Activated B cell treated with CpG ODN at 0.5 μM for 24 hours (primary cell): ENCODE measurements at places on chromosomes 4 and X. TPM values are rescaled to one million over a fixed set of nuclear protein-coding genes. Genes with fewer than 3 reads are reported as not detected.

- H3K27me3 ChIP-seq, result no peaks in the 10 kb centered on the region
Measured at GRCh38 chr4:137638934-137639333, 106.6 kb upstream of the PCDH18 start.

Gene NPNT
- total RNA-seq, result not detected in 2 replicates

DNA sequence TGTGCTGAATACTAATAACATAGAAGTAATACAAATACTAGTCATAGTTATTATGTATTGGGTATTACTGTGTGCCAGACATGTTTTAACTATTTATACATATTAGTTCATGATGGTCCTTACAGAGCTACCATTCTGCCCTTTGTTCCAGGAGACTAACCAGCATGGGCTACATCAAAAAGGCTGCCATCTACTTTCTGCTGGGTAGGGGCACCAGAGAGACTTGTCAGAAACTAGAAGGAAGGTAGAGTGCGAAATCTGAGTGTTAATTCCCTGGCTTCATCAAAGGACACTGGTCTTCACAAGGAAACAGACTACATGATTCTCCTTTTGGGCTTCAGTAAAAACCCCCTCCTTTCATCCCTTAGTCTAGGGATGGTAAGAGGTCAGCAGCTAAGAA lies 347.8 kb downstream of the GBA3 start:
- no peaks in the 10 kb centered on the region for H3K4me1 ChIP-seq
- H3K27ac ChIP-seq, result no peak overlapping the region
- no peaks in the 10 kb centered on the region for H3K27me3 ChIP-seq

- no peaks in the 10 kb centered on the region for H3K4me1 ChIP-seq
- DNase-seq, result no peak
- peaks cover 10% of the 10 kb centered on the region for H3K36me3 ChIP-seq
Measured at GRCh38 chrX:100979881-100980607, 10.5 kb downstream of the ARL13A start.

Gene FAM47A
- not detected in 2 replicates for total RNA-seq

Gene LRP2BP
- 0.54 and 0.75 TPM in 2 replicates for total RNA-seq

DNA sequence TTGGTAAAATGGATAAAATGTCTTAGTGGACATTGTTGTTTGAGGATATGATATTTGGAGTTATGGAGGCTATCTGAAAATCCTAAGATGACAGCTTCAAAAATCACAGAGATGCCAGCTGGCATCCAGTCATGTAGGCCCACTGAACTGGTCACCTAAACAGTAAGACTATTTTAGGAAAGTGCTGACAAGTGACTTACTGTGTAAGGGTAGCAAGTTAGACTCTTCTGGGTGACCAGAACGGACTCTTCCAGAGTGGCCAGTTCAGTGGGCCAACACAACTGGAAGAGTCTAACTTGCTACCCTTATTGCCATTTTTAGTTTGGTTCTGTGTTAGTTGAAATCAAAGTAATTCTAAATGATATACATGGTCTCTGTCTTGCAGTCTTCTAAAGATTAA lies 61.4 kb upstream of the ATP8A1 start:
- H3K4me1 ChIP-seq, result no peaks in the 10 kb centered on the region
- no peak for DNase-seq
- H3K4me3 ChIP-seq, result no peak overlapping the region
- H3K36me3 ChIP-seq, result no peaks in the 10 kb centered on the region
- H3K27me3 ChIP-seq, result no peaks in the 10 kb centered on the region

DNA sequence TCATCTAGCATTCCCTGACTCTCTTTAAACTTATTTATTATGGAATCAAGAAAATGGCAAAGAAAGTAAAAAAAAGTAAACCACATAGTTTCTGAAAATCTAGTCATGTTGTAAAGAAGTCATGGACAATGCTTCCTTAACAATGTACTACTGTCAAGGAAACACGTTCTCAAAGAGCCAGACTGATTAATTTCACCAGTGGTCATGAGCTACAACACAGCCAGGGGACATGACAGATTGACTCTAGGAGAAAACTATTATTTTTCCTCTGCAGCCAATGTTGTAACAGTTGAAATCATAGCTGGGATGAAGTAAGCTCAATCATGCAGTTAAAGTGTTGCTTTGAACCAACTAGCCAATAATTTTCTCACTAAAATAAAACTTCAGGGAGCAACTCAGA lies 109.2 kb downstream of the MAPK10 start:
- no peak overlapping the region for H3K27ac ChIP-seq
- no peaks in the 10 kb centered on the region for H3K36me3 ChIP-seq
- no peaks in the 10 kb centered on the region for H3K4me1 ChIP-seq

GRCh38 chrX:134717698-134718097 lies 59.4 kb upstream of the PLAC1 start:
- peaks cover 3% of the 10 kb centered on the region for H3K4me1 ChIP-seq
- no peaks in the 10 kb centered on the region for H3K27me3 ChIP-seq
- H3K4me3 ChIP-seq, result no peak overlapping the region
- H3K27ac ChIP-seq, result no peak overlapping the region
- no peaks in the 10 kb centered on the region for H3K36me3 ChIP-seq

- H3K36me3 ChIP-seq, result no peaks in the 10 kb centered on the region
- no peak overlapping the region for H3K27ac ChIP-seq
- no peaks in the 10 kb centered on the region for H3K27me3 ChIP-seq
- peaks cover 28% of the 10 kb centered on the region for H3K4me1 ChIP-seq
Measured at GRCh38 chr4:48798117-48798516, 18.0 kb upstream of the FRYL start.

- H3K27ac ChIP-seq, result no peak overlapping the region
- no peaks in the 10 kb centered on the region for H3K27me3 ChIP-seq
- no peak for DNase-seq
- peaks cover 17% of the 10 kb centered on the region for H3K36me3 ChIP-seq
- no peaks in the 10 kb centered on the region for H3K4me1 ChIP-seq
Measured at GRCh38 chr4:4593596-4594284, 51.9 kb upstream of the STX18 start.

GRCh38 chr4:185209031-185209851 lies at the start of gene SNX25:
Gene SNX25 (plus strand): TSS chr4:185209598. CDS start chr4:185209827, 229 bp downstream.
- peaks cover 63% of the 10 kb centered on the region for H3K4me1 ChIP-seq
- peaks cover 8% of the 10 kb centered on the region for H3K36me3 ChIP-seq
- peak within 1 kb of the TSS; percentile 95 for H3K4me3 ChIP-seq

DNA sequence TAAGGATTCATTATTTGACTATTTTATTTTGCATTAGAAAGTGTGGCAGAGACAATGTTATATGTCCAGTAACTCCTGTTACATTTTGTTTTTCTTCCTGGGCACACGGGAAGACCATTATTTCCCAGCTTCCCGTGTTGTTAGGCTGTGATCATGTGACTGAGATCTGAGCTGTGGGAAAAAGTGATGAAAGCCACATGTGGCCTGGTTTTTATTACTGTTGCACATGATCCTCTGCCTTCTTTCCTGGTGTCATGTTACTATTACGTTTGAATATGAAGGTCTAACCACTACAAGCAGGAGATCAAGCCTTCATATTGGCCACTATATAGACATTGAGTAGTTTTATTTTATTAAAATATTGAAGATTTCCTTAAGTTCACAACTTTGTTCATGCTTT lies 28.2 kb upstream of the MID1 start:
- no peak for DNase-seq
- no peaks in the 10 kb centered on the region for H3K4me1 ChIP-seq
- H3K4me3 ChIP-seq, result no peak overlapping the region
- no peaks in the 10 kb centered on the region for H3K36me3 ChIP-seq

Gene ENPEP
- not detected in 2 replicates for total RNA-seq

Gene ARR3
- not detected in 2 replicates for total RNA-seq

Gene PPEF1
- total RNA-seq, result not detected in 2 replicates

GRCh38 chr4:123653236-123653635 lies 256.6 kb downstream of the SPRY1 start:
- DNase-seq, result no peak
- H3K4me3 ChIP-seq, result no peak overlapping the region
- H3K27ac ChIP-seq, result no peak overlapping the region
- H3K36me3 ChIP-seq, result peaks cover 3% of the 10 kb centered on the region
- peaks cover 2% of the 10 kb centered on the region for H3K27me3 ChIP-seq
- H3K4me1 ChIP-seq, result peaks cover 29% of the 10 kb centered on the region

DNA sequence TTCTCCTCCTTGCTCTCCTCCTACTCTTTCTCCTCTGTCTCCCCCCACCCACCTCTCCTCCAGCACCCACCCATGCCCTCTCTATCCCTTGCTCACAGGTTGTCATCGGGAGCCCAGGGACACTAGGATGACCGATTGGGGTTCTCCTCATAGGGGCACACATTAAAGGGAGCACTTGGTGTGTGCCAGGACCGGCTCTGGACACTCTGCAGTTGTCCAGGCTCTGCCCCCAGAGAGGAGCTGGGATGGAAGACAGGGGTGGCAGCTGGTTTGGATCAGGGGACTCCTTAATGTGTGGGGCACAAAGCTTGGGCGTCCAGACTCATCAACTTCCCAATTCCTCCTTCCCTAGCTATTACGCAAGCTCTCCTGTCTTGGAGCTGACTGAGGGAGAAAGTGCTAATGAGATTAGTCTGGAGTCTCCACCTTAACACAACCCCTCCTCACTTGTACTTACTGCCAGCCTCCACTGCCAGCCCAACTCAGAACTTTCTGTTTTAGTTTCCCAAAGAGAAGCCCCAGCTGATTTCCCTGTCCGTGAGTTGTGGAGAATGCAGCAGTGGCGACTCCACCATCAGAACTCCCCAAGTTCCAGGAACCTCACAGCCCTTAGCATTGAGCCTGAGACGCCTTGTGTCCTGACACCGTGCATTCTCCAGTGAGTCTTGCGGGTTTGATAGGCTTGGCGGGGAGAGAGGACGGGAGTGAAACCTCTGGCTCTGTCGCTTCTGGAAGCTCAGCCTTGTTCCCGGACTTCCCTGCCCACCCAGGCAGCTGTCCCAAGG lies 52.2 kb downstream of the CXorf49B start:
- H3K27me3 ChIP-seq, result peaks cover 2% of the 10 kb centered on the region
- DNase-seq, result no peak
- no peak overlapping the region for H3K4me3 ChIP-seq
- no peak overlapping the region for H3K27ac ChIP-seq

DNA sequence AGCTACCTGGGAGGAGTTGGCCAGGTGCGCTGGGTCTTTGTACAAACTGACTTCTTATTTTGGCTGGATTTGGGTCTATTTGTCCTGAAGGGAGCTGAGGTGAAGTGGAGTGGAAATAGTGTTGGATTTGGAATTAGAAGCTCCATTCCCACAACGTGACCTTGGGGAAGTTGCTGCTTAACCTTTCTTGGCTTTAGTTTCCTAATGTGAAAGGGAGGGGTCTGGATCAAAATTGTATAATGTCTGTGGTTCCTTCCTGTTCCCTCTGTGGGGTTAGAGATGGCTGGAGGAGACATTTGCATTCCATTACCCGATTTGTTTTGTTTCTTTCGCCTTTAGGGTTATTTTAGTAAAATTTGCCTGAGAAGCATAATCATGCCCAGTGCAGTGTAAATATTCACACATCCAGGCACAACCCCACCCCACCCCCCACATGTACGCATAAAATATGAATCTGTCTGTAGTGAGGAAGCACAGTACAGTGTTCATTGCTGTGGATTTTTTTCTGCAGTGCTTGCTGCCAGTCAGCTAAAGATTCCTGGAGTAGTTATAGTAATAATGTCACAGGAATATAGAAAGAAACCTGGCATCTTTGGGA lies 21.5 kb downstream of the JADE1 start:
- no peak overlapping the region for H3K4me3 ChIP-seq
- H3K4me1 ChIP-seq, result peaks cover 59% of the 10 kb centered on the region
- peak overlapping the region; percentile 33 for H3K27ac ChIP-seq
- peaks cover 49% of the 10 kb centered on the region for H3K36me3 ChIP-seq

Gene MAGEA10
- total RNA-seq, result not detected in 2 replicates

Gene PQBP1
- total RNA-seq, result 81.6 and 91.5 TPM in 2 replicates

GRCh38 chr4:36574816-36575215 lies 293.4 kb downstream of the DTHD1 start:
- no peak overlapping the region for H3K4me3 ChIP-seq
- DNase-seq, result no peak
- H3K4me1 ChIP-seq, result no peaks in the 10 kb centered on the region
- no peaks in the 10 kb centered on the region for H3K36me3 ChIP-seq
- H3K27ac ChIP-seq, result no peak overlapping the region
- H3K27me3 ChIP-seq, result peaks cover 4% of the 10 kb centered on the region

GRCh38 chrX:112896051-112896450 lies 55.4 kb upstream of the AMOT start:
- no peak overlapping the region for H3K27ac ChIP-seq
- no peaks in the 10 kb centered on the region for H3K27me3 ChIP-seq
- no peaks in the 10 kb centered on the region for H3K36me3 ChIP-seq
- no peak for DNase-seq
- no peak overlapping the region for H3K4me3 ChIP-seq

Gene STATH
- total RNA-seq, result not detected in 2 replicates

- DNase-seq, result no peak
- H3K27me3 ChIP-seq, result no peaks in the 10 kb centered on the region
- peaks cover 4% of the 10 kb centered on the region for H3K36me3 ChIP-seq
Measured at GRCh38 chrX:96764864-96765263, 80.2 kb downstream of the DIAPH2 start.

GRCh38 chr4:3234171-3235029 lies 14.6 kb upstream of the MSANTD1 start:
- H3K4me1 ChIP-seq, result no peaks in the 10 kb centered on the region
- H3K36me3 ChIP-seq, result peaks cover 96% of the 10 kb centered on the region
- H3K4me3 ChIP-seq, result no peak overlapping the region
- H3K27me3 ChIP-seq, result no peaks in the 10 kb centered on the region
- no peak for DNase-seq

GRCh38 chrX:110060846-110061537 lies 58.1 kb downstream of the TMEM164 start:
- DNase-seq, result no peak
- no peaks in the 10 kb centered on the region for H3K27me3 ChIP-seq
- no peak overlapping the region for H3K4me3 ChIP-seq
- H3K36me3 ChIP-seq, result peaks cover 3% of the 10 kb centered on the region
- H3K4me1 ChIP-seq, result peaks cover 23% of the 10 kb centered on the region

GRCh38 chr4:111263836-111264235 lies 641.0 kb upstream of the PITX2 start:
- H3K4me1 ChIP-seq, result no peaks in the 10 kb centered on the region
- no peaks in the 10 kb centered on the region for H3K36me3 ChIP-seq
- no peak overlapping the region for H3K4me3 ChIP-seq
- no peak for DNase-seq

DNA sequence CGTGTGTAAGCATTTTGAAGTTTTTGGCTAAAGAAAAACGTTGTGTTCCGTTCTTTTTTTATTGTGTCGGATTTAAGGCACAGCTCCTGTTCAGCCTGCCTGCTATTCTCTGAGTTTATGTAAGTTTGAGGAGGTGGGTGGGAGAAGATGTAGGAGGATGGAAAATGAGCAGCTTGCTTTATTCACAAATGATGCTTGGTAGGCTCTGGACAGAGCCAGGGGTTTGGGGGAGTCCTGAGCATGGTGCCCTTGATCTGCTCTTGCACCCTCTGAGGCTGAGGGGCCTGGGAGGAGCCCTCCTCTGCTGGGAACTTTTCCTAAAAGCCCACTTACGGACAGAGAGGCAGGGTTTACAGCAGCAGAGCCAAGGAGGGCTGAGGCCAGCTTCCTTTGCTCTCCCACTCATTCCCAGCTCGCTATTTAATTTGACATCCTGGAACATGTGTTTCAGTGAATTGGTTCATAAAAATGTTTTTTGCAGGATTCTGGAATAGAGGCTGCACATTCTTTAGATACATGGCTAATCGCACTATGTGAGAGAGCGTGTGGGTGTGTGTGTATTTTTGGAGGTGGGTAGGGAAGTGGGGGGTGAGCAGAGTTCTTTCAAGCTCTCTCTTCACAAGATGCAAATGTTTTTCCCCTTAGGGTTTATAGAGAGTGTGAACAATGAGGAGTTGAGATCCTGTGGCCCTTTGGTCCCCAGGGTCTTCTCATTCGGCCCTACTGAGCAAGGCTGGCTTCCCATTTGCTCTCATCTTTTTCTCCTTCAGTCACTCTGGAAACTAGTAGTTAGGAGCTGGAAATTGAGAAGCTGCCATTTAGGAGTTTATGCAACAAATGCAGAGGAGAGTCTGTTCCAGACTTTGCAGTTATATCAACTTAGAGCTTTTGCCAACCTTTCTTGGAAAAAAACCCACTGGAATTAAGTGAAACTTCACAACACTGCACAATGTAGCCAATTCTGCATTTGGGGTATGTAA lies 32.1 kb downstream of the TMEM131L start:
- peak overlapping the region; percentile 73 for H3K4me3 ChIP-seq
- no peak for DNase-seq
- no peaks in the 10 kb centered on the region for H3K27me3 ChIP-seq
- peak overlapping the region; percentile 80 for H3K27ac ChIP-seq
- peaks cover 94% of the 10 kb centered on the region for H3K4me1 ChIP-seq

Gene POU4F2
- total RNA-seq, result not detected in 2 replicates
